ENCODE measurements at places on chromosomes 13 and 19.

DNA sequence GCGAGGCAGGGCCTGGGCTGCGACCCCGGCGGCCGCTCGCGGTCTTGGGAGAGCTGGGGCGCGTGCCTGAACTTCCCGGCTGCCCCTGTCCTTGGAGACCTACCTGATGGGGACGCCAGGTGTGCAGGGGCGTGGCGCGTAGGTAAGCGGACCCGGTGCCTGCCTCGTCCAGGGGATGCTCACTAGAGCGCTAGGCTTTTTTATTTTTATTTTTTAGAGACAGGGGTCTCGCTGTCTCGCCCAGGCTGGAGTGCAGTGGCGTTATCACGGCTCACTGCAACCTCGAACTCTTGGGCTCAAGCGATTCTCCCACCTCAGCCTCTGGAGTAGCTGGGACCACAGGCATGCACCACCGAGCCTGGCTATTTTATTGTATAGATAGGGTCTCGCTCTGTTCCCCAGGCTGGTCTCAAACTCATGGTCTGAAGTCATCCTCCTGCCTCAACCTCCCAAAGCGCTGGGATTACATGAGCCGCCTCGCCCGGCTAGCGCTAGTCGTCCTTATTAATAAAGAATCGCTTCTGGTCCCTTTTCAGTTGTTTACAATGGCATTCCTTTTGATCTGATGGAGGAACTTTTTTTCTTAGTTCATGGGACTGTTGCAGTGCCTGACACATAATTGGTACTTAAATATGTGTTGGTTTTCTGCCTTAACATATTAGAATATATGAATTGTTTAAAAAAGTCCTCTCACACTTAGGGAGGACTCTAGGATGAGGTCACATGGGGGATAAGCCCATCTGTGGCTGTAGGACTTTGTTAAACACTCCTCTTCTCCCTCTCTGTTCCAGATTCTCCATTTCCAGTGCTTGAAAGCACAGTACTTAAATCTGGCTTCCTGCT is 812 bp downstream of the DPY19L3 start:
- peak; percentile 56 for DNase-seq

DNA sequence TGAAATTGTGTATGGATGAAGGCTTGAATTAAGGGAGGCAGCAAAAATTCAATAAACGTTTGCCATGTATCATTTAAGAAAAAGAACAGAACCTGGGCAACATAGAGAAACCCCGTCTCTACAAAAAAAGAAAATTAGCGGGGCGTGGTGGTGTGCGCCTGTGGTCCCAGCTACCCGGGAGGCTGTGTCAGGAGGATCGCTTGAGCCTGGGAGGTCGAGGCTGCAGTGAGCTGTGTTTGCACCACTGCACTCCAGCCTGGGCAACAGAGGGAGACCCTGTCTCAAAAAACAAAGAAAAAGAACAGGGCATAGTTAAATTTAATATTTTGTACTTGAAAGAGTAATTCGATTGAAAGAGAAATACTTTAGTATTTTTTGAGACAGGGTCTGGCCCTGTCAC is 1.4 kb downstream of the UBA2 start:
- no peak for DNase-seq

GRCh38 chr13:27472941-27473340 is 22.6 kb upstream of the MTIF3 start:
- no peak for DNase-seq

DNA sequence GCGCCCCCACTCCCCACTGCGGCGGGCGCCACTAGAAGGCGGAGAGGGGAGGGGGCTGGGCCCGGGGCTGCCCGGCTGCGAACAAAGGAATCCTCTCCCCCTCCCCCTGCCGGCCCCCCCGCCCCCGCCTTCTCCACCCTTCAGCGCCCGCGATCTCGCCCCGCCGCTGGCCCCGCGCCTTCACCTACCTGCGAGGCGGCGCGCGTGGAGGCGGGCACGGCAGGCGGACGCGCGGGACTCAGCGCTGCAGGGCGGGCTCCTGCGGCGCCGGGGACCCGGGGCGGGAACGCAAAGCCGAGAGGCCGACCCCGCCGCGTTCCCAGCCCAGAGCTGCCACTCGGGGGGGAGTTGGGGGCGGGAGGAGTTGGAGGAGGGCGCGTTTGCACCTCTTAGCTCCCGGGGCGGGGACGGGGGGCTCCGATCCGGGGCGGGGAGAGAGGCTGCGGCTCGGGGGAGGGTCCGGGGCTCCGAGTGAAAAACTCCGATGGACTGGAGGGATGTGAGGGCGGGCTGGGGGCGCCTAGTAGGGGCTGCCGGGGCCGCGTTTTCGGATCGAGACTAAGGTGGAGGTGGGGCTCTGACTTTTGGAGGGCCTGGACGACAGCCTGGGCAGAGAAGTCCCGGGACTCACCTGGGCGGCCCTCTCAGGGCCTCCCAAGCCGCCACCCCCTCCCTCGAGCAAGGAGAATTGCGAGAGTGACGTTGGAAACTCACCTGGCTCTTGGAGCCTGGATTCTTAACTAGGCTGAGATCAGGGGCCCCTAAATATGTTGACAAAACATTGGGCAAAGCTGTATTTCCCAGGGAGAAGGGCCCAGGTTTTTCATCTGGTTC is at the start of gene FBN3:
Gene FBN3, minus strand, starts transcription at position 332 of the 834 bp plus-strand sequence. CDS start 2,112 bp downstream, outside the sequence.
- no peak for DNase-seq

- peak; percentile 62 for DNase-seq
These were observed 2.8 kb downstream of the PTGER1 start for GRCh38 chr19:14472202-14472938.

DNA sequence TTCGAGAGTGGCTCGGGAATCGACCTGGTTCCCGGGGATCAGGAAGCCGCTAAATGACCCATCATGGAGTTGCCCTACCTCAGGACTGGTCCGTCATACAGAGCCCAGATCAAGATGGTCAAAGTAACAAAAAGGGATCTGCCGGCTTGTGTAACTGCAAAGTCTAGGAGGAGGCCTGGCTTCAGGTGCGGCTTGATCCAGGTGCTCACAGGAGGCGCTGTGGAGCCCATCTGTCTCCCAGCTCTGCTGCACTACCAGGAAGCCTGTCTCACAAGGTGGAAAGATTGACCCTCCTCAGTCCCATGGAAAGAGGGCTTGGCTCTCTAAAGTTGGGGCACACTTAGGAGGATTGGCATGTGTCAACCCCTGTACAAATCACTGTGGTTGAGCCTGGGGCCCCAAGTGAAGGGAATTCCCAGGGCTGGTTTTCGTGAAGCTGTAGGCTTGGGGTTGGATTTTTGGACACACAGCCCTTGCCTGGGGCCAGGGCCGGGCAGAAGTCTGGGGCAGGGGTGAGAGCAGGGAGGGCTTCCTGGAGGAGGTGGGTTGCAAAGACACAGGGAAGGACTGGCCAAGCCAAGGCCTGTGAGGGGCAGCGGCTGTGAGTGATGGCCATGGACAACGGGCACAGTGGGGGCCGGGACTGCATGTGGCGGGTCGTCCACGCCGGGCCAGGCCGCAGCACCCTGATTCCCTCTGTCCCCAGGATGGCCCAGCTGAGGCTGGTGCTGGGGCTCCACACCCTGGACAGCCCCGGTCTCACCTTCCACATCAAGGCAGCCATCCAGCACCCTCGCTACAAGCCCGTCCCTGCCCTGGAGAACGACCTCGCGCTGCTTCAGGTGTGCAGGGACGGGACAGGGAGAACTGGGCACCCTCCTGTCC is 4.2 kb downstream of the GZMM start:
- no peak for DNase-seq

DNA sequence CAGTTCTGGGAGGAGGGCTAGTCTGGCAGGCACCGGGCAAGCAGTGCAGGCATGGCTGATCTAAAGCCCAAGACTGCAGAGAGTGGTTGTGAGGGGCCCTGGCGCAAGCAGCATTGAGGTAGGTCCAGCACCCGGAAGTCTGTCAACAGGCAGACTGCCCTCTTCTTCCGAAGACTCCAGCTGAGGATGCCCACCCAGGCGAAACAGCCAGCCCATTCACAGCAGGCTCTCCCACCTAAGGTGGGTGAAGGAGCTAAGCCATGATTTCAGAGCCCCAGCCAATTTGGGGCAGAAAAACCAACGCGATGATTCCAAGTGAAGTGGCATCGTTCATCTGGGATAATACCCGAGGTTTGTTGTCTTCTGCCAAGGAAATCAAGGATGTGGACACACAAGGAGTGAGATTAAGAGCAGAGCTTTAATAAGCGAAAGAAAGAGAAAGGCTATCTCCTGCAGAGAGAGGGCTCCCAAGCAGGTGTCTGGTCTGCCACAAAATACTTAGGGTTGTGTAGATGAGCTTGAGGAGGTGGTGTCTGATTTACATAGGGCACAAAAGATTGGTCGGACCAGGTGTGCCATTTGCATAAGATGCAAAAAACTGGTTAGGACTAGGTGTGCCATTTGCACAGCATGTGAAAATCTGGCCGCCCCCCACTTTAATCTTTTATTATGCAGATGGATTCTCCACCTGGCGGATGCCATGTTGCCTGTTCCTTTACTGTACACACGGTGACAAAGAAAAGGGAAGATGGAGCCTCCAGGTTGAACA is 22.6 kb downstream of the FAM124A start:
- DNase-seq: no peak

- DNase-seq: no peak
These were observed 26.7 kb downstream of the TSC22D1 start for GRCh38 chr13:44549476-44549875.

GRCh38 chr19:21221693-21222092 is 79.9 kb downstream of the ZNF431 start:
- DNase-seq: no peak

DNA sequence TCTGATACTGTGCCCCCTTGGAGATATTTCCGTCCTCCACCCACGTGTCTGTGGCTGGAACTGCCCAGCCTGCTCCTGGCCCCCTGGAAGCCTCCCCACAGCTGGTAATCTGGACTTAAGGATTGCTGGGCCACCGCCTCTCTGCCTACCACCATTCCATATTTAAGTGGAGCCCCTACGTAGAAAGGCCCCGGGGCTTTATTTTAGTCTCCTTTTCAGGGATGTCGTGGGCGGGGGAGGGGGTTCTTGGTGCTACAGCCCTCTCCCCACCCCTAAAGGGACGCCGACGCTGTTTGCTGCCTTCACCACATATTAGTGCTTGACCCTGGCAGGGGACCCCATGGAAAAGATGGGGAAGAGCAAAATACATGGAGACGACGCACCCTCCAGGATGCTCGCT is 2.7 kb upstream of the NOP53 start:
- no peak for DNase-seq

DNA sequence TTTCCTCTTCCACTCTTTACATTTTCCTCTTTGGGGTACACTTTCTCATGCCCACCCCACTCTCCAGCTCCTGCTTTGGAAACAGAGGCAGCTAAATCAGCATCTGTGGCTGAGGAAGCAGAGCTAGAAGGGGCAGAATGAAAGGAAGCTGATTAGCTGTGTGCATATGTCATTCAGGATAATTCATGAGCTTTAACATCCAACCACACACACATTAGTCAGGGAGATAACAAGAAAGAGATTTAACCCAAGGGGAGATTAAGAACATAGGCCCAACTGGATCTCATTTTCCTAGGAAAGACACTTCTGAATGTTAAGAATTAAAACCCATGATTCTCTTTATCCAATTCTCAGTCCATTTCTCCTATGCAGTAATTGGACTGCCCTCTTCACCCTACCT is 405.5 kb downstream of the TBC1D4 start:
- DNase-seq: no peak

DNA sequence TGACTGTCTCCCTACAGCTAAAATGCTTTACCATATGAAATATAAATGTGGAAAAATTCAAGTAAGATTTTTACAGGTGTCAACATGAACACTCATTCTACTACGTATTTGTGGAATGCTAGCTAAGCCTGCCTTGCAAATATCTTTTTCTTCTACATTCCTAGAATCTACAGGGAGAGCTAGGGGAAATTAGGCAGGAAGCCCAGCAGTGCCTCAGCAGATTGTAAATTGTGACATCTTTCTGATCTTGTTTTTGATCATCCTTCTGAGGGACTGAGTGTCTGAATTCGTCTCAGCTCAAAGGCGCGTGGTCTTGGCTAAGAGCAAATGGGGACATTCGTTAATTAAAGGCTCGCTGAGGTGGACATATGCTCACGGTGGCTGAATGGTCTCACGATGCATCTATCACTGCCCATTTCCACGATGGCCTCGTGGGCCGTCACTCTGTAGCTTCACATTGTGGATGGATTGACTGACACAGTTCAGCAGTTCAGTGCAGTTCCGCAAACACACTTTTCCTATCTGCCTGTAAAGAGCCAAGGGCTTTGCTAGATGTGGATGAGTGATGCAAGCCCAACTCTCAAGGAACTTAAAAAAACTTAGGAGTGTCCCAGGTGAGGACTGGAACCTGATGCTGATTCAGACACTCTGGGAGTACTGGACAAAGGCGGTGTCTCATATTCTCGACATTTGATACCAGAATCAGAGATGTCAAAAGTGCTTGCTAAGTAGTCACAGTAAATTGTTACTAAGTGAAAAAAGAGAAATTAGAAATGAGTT is 562.5 kb downstream of the EFNB2 start:
- DNase-seq: no peak

DNA sequence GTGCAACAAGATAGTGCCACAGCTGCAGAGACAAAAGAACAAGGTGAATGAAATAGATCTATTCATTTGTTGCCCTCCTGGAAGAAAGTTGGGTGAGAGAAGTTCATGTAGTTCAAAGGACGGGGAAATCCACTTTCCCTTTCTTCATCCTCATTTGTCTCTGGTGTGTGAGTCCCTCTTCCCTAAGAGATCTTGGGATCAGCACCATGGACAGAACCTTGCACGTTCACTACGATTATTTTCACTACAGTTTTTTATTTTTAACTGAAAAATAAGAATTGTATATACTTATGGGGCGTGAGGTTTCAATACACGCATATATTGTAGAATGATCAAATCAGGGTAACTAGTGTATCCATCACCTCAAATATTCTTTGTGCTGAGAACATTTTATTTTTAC is 29.2 kb downstream of the NLRP5 start:
- DNase-seq: no peak

- no peak for DNase-seq
These were observed 55.4 kb downstream of the INTS6 start for GRCh38 chr13:51397262-51397941.

- no peak for DNase-seq
These were observed 124.2 kb downstream of the LMO7 start for GRCh38 chr13:75760131-75761021.

- no peak for DNase-seq
These were observed 83.5 kb downstream of the SLITRK1 start for GRCh38 chr13:83798731-83799130.

DNA sequence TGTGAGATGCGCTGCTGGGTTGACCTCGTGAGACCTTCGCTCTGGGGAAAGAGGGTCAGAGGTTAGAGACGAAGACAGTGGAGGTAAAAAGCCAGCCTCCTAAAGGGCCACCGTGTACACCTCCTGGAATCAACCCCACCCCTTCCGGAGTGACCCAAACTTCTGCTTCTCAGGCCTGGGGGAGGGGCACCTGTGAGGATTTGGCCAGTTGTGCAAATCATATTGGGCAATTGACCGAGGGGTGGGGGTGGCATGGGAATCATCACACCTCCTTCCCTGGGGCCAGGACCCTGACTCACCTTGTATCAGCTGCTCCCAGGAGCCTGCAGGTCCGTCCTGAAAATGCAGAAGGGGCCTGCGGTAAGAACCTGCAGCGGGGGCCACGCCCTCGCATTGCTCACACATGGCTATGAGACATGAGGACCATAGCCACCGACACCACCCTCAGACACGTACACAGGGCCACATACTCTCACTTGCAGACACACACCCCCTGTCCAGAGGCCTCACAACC is 2.8 kb downstream of the TNFSF14 start:
- DNase-seq: no peak

- peak; percentile 46 for DNase-seq
These were observed 8.5 kb downstream of the CDX2 start for GRCh38 chr13:27960362-27961226.
